Stimulated activated CD4-positive, alpha-beta T cell treated with anti-CD3 and anti-CD28 coated beads, Interleukin-15, amount 100 ng/mL, for 1 hour (primary cell): ENCODE measurements at places on chromosomes 6 and 20.

- DNase-seq: no peak
Observed at GRCh38 chr6:133740218-133740617, 148.7 kb upstream of the TCF21 start.

GRCh38 chr6:81901551-81901966, 149.1 kb upstream of the TENT5A start:
- no peak for DNase-seq

DNA sequence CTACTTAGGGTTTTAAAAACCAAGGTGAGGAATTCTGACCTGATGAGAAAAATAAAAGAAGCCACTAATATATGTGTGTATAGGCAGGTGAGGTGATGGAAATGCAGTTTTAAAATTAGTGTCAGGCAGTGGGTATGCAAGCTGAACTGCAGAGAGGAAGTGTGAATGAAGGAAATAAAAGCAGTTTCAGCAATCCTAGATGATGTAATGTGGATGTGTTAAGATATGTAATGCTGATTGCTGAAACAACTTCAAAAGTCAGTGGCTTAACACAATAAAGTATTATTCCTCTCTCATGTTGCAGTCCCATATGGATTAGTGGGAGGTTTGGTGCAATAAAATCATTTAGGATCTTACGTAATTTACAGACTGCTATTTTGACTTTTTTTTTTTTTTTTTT, 119.9 kb upstream of the ASCC3 start:
- no peak for DNase-seq

DNA sequence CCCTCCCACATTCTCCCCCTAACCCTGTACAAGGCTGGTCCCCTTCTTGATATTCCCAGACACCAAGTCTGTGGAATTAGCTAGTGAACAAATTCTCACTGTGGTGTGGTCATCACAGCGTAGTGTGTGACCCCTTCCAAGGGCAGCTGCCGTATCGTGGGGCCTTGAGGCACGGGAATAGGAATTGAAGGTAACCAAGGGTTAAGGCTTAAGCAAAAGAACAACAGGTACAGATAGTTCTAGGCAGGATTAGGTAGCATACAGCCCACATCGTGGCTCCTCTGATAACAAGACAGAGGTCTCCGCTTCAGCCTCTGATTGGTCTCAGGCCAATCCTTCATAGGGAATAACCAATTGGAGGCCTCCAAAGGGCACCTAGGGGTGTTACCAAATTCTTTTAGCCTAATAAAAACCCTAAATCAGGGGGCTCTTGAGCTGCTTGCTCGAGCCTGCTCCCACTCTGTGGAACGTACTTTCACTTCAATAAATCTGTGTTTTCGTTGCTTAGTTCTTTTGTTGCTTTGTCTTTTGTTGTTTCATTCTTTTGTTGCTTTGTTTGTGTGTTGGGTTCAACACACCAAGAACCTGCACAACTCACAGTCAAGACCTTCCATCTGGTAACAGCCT, 64.7 kb downstream of the GPR6 start:
- DNase-seq: no peak
